ENCODE measurements at places on chromosomes 2 and 18.

DNA sequence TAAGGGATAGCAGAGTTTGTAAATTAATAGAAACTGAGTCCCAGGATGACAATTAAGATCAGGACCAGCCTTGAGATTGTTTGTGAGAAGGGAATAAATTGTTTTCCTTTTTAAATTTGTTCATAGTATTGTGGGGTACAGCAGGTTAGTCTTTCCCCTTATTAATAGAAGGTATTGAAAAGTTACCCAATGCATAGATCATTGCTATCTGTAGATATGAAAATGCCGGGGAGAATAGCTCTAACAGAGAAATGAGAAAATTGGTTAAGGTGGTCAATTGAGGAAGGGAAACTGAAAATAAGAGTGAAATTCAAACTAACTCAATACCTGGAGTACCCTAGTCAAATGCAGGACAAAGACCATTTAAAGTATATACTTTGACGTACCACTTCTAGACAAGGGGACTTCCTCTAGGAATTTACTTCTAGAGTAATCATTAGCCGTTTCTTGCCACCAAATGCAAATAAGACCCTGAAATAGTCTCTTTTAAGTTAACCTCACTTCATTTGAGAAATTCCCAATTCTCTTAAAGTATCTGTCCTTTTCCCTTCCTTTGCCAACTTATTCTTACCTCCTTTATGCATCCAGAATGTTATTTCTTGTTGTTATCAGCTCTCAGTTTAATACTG lies 1224.4 kb upstream of the LRRTM1 start:
- DNase-seq, result no peak

GRCh38 chr2:18599509-18600254 lies 10.3 kb upstream of the NT5C1B start:
- DNase-seq, result no peak

- no peak for DNase-seq
These were observed 106.5 kb downstream of the CDH19 start for GRCh38 chr18:66497351-66497750.

DNA sequence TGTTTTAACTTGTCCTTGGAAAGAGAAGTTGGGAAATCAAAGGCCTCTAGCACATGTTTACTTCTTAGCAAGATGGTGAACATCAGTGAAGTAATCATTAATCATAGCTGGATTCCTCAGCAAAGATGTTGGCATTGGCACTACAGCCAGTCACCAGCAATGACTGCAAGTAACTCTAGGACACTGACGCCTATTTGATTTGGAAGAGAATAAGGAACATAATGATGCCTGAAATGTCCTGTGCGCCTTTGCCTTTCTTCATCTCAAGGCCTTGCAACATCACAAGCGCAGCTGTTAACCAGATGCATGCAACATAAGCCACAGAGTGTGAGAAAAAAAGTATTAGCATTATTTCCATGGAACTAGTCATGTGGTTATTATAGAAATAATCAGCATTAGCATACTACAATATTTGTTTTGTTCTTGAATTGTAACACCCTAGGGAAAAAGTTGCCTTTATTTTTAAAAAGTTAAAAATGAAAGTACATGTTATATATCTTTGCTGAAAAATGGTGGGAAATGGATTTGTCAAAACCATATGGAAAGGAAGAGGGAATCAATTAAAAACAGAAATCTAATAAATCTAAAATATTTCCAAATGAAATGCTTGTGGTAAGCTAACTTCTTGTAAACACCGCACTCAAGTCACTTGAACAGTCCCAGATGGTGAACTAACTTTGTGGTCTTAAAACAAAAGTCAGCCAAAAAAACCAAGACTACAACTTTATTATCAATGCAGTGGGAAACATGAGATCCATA lies 55.6 kb downstream of the THADA start:
- no peak for DNase-seq

GRCh38 chr2:207253666-207254345 lies 88.1 kb upstream of the KLF7 start:
- no peak for DNase-seq

- DNase-seq, result no peak
These were observed 249.1 kb upstream of the RBMS1 start for GRCh38 chr2:160742667-160743066.

DNA sequence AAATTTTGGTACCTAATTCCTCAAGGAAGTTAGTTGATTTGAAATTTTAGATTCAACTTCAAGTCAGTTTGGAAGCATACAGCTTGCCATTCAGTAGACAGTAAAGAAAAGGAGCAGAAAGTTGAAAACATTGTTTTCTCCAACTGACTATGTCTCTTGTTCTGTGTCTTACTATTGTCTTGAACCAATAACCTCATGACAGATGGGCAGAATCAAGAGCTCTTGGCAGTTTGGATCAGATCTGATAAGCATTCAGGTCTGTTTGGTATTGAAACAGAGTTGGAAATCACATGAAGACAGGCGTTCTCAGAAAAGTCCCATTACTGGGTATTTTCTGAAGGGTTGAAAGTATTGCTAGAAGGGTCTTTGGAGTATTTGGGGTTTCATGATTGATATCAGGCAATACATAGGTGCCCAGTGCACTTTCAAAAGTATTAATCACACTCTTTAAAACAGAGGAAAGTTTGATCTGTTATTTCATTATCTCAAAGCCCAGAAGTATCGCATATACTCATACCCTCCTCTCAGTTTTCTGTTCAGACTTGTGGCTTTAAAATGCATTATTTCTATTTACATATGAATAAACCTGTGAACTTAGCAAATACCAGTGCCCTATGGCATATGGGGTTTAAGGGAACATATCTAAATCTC lies 428.4 kb upstream of the ZEB2 start:
- no peak for DNase-seq

DNA sequence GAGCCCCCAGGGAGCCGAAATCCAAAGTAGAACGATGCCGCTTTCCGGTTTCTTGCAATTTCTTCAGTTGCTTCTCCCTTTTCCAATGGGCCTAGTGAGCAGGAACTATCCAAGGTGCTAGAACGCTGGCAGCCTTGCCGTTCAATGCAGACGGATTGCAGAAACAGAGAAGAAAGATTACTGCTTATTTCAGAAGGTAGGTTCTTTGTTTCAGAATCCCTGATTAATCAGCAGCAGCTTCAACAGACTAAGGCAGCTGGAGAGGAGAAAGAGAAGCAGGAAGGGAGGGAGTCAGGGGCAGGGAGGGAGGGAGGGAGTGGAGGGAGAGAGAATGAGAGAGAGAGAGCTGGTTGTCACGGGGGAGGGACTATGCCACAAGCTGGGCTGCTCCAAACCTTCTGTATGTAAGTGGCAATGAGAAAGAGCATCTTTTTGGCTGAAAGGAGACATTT lies 576 bp downstream of the NYAP2 start:
- no peak for DNase-seq

- no peak for DNase-seq
These were observed 44.1 kb downstream of the TGFA start for GRCh38 chr2:70509565-70509964.

DNA sequence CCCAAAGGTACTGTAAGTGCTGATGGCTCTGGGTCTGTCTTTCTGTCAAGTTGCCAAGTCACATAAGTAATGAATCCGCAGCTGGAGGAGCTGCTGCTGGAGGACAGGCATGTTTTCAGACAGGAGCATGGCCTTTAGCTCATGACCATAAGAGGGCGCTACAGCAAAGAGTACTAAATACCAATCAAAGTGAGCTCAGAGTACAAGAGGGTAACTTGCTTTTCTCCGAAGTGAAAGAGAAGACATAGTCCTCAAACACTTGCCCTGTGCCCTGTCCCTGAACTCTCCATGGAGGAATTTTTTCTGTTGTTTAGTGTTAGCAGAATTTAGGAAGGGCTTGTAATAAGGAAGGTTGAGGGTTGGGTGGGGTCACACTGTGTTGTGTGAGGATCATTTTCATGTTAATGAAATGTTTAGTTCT lies 58.0 kb upstream of the EML6 start:
- DNase-seq, result no peak

DNA sequence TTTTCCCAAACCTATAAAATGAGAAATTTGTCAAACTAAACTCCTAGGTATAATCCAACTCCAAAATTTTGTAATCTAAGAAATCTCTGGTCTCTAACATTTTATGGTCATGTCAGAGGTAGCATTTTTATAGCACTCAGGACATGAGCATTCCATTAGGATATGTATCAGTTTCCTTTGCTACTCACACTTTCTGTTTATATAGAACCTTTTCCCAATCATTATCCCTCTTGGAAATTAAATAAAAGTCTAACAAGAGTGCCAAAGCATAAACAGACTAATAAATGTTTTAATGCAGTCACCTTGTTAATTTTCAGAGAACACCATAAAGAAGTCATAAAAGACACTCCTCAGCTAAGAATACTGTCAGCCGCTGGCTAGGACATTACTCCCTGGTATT lies 300.0 kb upstream of the CWC22 start:
- no peak for DNase-seq

GRCh38 chr2:208093128-208093527 lies 31.2 kb downstream of the CRYGD start:
- DNase-seq, result no peak

- DNase-seq, result no peak
These were observed 7.2 kb downstream of the EIF2AK3 start for GRCh38 chr2:88620015-88620414.

- no peak for DNase-seq
These were observed 162.1 kb downstream of the ZEB2 start for GRCh38 chr2:144357623-144358373.

- no peak for DNase-seq
These were observed 37.5 kb downstream of the MAP4K3 start for GRCh38 chr2:39399570-39399969.

DNA sequence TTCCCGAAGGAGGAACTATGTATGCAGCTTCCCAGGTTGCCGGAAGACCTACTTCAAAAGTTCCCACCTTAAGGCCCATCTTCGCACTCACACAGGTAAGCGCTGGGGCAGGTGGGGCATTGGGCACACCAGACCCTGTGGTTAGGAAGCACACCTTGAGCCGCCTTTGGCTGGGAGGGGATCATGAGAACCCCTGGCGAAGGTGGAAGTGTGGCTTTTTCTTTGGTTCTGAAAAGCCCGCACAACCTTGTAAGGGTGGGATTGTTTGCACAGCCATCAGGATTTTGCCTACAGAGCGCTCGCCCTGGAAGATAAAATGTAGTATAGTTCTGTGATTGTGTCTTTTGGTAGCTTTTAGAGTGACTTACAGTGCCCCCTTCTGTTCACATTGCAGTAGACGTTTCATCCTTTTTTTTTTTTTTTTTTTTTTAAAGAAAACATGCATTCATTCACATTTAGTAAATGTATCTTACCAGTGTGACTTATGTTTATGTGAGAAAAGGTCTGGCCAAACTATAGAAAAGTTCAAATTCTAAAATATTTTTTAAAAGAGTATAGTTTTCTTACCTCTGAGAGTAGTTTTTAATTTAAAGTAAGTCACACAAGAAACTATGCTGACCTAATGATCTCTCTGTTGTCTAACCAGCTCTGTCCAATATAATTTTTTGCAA lies 5.3 kb downstream of the KLF11 start:
- DNase-seq, result no peak

DNA sequence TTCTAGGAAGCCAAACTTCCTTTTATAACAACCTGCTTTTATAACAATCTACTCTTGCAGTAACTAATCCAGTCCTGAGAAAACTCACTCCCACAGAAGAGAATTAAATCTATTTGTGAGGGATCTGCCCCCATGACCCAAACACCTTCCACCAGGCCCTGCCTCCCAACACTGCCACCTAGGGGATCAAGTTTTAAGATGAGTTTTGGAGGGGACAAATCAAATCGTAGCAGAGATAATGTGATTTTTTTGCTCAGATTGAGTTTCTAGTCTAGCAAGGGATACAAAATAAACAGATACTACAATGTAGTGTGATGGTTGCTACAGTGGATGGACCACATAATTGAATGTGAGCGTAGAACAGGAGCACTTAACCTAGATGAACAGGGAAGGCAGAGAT lies 52.2 kb downstream of the NCOA1 start:
- no peak for DNase-seq

GRCh38 chr2:96485751-96486651 lies 19.2 kb downstream of the NEURL3 start:
- DNase-seq, result peak; percentile 63

Data from stimulated activated CD8-positive, alpha-beta memory T cell treated with anti-CD3 and anti-CD28 coated beads, Interleukin-4, amount 100 ng/mL, for 1 hour (primary cell).